ENCODE measurements at places on chromosomes 7 and 10.
A peak's percentile ranks its signal among the peaks of the same experiment; 100 is the strongest.

DNA sequence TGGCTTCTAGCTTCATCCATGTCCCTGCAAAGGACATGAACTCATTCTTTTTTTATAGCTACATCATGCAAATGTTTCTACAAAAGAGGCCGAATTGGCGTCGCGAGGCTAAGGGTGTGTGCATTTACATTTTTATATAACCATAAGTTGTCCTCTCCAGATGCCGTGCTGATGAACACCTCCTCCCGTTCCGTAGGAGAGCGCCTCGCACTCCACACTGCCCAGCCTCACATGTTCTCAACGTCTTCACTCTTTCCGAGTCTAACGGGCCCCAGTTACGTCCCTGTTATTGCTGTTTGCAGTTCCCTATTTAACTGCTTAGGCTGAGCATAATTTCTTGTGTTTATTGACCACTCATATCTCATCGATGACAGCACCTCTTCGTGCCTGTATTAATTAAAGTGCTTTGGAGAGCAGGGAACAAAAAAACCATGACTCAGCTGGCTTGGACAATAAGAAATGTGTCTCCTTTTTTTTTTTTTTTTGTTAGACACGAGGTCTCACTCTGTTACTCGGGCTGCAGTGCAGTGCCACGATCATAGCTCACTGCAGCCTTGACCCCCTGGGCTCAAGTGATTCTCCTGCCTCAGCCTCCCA lies 113.5 kb upstream of the SDK1 start:
- DNase-seq = no peak

- peak; percentile 60 for DNase-seq
These were observed 8.0 kb upstream of the ELFN1 start for GRCh38 chr7:1662101-1662500.

GRCh38 chr10:22017283-22018020 lies 13.9 kb upstream of the DNAJC1 start:
- no peak for DNase-seq

GRCh38 chr7:98289333-98289875 lies 7.9 kb downstream of the BRI3 start:
- no peak for DNase-seq
